ENCODE measurements at places on chromosomes 3 and 15.

- DNase-seq, result no peak
Measured at GRCh38 chr3:41169023-41169422, 30.3 kb upstream of the CTNNB1 start.

- no peak for DNase-seq
Measured at GRCh38 chr15:68487087-68487843, 55.3 kb upstream of the ITGA11 start.

GRCh38 chr15:56261854-56262509 lies 18.3 kb upstream of the RFX7 start:
- no peak for DNase-seq

GRCh38 chr3:186235554-186235953 lies 126.5 kb downstream of the DGKG start:
- DNase-seq, result no peak

Measured in nephron progenitor cell (in vitro differentiated cells).